ENCODE measurements at places on chromosomes 3 and 15.

DNA sequence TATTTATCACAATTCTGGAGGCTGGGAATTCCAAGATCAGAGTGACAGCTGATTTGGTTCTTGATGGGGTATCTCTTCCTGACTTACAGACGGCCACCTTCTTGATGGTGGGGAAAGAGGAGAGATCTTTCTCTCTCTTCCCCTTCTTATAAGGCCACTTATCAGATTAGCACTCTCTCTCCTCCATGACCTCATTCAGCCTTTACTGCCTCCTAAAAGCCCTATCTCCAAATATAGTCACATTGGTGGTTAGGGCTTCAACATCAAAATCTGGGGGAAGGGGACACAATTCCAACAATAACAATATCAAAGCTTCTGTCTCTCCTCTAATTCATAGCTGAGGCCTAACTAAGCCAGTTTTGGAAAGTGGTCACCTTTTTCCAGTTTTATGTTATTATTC lies 91.7 kb upstream of the MBNL1 start:
- DNase-seq: no peak

GRCh38 chr15:87967951-87968350 lies 288.6 kb downstream of the NTRK3 start:
- DNase-seq: no peak

GRCh38 chr3:108088697-108089096 lies 2.1 kb downstream of the CD47 start:
- no peak for DNase-seq

- no peak for DNase-seq
Measured at GRCh38 chr15:53072077-53072476, 281.9 kb upstream of the ONECUT1 start.

GRCh38 chr3:112352720-112353119 lies 19.8 kb downstream of the CD200 start:
- DNase-seq: no peak

- DNase-seq: no peak
Measured at GRCh38 chr3:170419557-170420087, 954 bp downstream of the CLDN11 start.

GRCh38 chr3:152126260-152126659 lies 142.5 kb upstream of the MBNL1 start:
- DNase-seq: no peak

DNA sequence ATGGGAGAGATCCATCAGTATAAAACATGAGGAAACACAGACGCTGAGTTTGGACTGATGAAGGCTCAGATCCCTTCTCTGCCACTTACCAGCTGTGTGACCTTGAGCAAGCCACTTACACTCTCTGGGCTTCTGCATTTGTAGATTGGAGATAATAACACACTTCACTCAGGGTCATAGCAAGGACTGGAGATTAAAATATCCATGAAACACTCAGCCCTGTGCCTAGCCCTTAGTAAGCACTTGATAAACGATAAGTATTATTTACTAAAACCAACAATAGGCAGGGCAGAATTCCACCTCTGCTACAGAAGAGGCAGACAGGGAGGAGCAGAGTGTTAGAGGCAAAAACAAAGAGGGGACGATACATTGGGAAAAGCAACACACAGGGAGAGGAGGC lies 420.5 kb upstream of the WNT5A start:
- no peak for DNase-seq

GRCh38 chr3:160804762-160805161 lies 48.7 kb downstream of the PPM1L start:
- DNase-seq: no peak

Data from AG04449 (cell line).